ENCODE measurements at places on chromosomes 3 and 15.

DNA sequence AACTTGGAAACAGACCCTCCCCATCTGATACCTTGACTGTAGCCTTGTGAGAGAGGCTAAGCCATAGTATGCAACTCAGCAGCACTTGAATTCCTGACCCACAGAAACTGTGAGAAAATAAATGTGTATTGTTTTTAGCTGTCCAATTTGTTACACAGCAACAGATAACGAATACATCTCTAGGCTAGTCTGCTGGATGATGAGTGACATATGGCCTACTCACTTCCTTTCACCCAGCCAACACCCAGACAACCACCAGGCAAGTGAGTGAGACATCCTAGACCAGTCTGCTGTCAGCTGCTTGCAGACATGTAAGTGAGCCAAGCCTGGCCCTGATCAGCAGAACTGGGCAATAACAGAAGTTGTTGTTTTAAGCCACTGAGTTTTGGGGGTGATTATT is 19.2 kb upstream of the SMAD6 start:
- DNase-seq = no peak

DNA sequence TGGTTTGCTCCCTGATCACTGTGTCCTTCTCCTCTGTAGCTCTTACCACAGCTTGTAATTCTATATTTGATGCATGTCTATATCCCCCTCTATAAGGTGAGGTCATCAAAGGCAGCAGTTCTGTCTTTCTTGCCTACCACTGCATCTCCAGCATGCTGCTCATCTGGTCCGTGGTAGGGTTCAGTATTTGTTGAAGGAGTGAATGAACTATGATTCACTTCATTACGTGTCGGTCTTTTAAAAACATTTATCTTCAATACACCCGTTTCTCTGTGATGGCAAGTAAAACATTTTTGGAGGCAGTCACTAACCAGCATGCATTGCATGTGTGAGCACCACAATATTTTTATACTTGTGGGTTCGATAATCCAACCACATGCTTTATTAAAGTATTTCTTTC is 27.6 kb downstream of the CHST14 start:
- no peak for DNase-seq

DNA sequence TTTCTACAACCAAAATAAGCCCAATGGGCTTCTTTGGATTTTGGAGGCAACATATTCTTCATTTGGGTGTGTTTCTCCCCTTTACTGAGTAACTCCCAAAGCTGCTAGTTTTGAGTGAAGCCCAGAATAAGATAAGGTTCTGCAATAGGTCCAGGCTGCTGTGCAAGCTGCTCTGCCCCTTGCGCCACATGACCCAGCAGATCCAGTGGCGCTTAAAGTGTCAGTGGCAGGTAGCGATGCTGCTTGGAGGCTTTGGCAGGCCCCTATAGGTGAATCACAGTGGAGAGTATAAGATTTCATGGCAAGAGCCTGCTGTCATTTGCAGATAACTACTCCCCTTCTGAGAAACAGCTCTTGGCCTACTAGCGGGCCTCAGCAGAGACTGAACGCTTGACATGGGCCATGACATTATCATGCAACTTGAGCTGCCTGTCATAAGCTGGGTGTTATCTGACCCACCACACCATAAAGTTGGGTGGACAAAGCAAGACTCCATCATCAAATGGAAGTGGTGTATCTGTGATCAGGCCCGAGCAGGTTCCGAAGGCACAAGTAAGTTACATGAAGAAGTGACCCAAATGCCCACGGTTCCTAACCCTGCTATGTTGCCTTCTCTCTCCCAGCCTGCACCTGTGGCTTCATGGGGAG is 88.4 kb upstream of the OXTR start:
- DNase-seq = no peak

- DNase-seq = no peak
Measured at GRCh38 chr3:122183893-122184590, 574 bp downstream of the CASR start.

DNA sequence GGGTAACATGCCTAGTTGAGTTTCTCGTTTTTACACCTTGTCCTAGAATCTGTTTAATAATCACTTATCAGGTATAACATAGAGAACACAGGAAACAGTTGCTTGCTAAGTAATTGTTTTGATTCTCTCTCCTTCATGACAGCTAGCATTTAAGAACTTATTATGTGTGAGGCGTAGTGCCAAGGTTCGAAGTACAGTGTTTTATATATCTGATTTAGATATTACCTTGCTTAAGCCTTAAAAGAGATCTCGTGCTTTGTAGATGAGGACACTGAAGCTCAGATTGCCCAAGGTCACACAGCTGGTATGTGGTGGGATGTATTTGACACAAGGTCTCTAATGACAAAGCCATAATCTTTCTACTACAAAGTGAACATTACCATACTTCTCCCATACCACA is 29.0 kb upstream of the IFT57 start:
- DNase-seq = no peak

- no peak for DNase-seq
Measured at GRCh38 chr3:72818092-72818773, 30.0 kb downstream of the SHQ1 start.

- DNase-seq = no peak
Measured at GRCh38 chr15:32819448-32819847, 101.6 kb downstream of the GREM1 start.

GRCh38 chr3:172125963-172126457 is 86.6 kb downstream of the FNDC3B start:
- no peak for DNase-seq

- DNase-seq = no peak
Measured at GRCh38 chr3:156290924-156291271, 170.5 kb downstream of the KCNAB1 start.

DNA sequence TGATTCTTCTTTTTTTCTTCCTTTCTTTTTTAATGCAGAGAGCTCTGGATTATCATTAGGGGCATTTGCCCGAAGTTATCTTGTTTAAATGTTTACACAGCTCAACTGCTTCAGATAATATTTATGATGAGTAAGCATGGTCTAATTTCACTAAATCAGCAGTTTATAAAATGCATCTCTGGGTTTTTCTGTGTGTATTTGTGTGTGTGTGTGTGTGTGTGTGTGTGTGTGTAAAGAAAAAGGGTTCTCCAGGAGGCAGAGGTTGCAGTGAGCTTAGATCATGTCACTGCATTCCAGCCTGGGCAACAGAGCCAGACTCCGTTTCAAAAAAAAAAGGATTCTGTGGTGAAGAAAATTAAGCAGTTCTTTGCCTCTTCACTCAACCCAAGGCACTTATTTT is 25.9 kb upstream of the TNFSF10 start:
- no peak for DNase-seq

DNA sequence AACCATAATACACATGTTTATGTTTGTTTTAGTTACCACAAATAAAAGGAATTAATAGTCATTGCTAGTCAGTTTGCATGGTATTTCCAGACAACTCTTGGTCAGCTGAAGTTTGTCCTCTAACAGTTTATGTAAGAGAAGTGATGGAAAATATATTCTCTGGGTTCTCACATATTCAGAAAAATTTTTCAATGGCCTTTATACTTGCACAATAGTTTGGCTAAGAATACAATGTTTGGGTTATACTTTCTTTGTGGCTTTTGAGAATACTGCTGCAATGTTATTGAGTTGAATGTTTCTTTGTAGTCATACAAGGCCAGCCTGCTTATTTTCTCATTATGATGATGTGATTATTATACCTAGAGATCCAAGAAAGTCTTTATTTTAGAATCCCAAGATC is 133.9 kb downstream of the RAP2B start:
- DNase-seq = no peak

- DNase-seq = no peak
Measured at GRCh38 chr3:172218350-172219323, 179.3 kb downstream of the FNDC3B start.

DNA sequence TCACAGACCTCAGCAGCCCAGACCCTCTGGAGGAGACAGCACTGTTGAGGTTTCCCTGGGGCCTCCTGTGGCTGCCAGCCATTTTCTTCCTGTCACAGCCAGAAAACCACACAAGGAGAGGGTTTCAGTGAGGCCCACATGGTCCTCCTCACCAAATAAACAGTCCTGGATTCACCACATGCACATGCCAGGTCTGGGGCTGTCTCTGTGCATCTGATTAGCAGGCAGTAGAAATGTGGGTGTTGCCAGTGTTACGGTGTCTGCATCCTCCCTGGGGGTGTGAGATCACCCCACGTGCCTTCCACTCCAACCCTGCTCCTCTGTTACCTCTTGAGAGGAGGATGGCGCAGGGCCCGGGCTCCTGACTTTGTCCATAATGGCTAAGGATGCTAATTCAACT is 140.4 kb downstream of the CHDH start:
- no peak for DNase-seq

- DNase-seq = no peak
Measured at GRCh38 chr3:115321400-115321805, 174.3 kb upstream of the ZBTB20 start.

DNA sequence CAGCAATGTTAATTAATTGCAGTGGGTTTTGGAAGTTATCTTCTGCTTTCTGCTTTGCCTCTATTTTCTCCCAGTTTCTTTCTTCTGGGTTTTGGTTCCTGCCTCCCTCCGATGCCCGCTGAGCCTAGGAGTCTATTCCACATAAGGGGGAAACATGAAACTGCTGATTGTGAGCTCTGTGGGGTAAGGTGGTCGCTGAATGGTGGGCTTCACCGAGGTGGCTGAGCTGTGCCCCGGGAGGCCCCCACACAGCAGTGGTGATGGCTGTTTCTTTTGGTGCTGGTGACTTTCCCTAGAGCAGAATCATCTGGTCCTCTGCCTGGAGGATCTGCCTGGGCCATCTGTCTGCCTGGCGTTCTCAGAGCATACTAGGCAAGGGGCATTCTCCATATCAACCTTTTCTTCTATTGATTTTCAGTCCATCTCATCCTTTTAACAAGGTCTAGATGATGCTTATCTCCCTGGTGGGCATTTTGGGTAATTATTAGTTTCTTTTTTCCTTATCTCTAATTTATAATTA is 68.8 kb upstream of the ATP2B2 start:
- no peak for DNase-seq

DNA sequence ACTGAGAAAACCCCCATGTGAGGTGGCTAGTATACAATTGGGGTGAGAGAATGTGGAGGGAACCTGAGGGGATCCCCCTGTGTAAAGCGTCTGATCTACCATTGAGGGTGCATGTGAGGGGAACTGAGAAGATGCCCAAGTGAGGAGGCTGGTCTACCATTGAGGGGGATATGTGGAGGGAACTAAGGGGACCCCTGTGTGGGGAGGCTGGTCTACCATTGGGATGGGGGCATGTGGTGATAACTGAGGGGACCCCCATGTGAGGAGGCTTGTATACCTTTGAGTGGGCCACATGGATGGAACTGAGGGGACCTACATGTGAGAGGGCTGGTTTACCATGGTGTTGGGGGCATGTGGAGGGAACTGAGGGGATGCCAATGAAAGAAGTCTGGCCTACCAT is 160.8 kb downstream of the FBLN2 start:
- DNase-seq = no peak

DNA sequence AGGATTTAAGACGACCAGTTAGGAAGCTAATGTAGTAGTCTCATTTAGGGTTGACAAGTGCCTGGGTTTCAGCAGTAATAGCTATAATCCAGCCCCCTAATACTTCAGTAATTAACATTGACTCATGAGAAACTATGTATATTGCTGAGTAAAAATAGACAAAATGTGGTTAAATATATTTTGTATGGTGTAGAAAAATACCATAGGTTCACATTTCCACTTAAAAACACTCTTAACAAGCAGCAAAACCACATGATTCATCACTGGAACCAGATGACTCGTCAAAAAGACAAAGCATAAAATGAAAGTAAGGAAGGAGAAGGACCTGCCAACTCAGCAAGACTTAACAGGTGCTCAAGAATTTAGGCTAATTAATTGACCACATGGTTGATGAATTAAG is 288.9 kb downstream of the EFHB start:
- DNase-seq = no peak

DNA sequence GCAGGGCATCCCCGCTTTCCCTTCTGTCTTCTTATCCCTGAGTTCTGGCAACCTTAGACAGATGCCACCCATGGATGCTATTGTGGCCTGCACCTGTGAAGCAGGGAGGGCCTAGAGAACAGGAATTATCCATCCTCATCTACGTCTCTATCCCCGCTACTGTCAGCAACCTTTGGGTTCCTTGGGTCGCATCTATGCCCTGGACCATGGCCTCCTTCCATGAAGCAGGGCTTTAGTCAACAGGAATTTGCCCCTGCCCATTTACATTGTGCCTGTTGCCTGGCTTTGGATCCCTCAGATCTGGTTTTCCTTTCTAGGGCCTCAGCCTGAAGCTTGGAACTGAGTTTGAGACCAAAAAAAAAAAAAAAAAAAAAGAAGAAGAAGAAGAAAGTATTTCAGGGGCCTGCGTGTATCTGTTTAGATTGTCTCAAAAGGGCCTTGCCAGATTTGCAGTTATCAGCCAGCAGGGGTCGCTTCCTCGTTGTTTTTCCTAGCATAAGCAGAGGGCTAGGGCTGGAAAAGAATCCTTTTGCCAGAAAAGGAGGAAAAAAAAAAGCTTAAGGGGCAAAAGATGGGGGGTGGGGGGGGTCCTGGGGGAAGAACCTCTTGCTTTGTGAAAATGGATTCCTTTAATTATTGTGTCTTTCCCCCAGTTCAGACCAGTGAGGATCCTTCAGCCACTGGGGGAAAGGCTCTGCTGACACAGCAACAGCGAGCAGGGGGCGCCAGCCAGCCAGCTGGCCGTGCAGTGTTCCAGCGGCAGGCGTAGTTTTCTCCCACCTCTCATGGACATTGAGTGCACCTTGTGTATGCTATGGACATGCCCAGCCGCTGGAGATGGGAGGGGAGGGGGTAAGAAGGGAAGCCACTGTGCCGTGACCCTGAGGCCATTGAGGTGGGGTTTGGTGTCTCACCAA is 65.7 kb upstream of the ALDH1L1 start:
- no peak for DNase-seq

DNA sequence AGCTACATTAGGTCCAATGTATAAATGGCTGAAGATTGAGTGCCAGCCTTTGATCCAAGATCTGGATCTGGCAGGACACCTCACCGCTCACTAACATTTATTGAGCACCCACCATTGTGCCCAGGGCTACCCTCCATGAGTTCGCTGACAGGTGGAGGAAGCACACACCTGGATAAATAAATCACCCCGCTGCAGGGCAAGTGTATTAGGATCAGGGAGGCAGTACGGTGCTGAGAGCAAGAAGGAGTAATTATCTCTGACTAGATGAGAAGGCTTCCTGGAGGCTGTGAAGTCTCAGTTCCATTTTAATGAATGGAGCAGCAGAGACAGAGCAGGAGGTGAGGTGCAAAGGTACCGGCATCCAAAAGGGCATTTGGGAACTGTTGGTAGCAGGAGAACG is 104.1 kb downstream of the LIPC start:
- no peak for DNase-seq

- no peak for DNase-seq
Measured at GRCh38 chr3:190357468-190357867, 30.5 kb upstream of the CLDN16 start.
